ENCODE measurements at places on chromosomes 12 and 14.

- peak; percentile 74 for DNase-seq
Observed at GRCh38 chr14:103762541-103762940, 46.9 kb downstream of the ZFYVE21 start.

GRCh38 chr12:107165581-107165980, 72.2 kb upstream of the CRY1 start:
- DNase-seq: no peak

- no peak for DNase-seq
Observed at GRCh38 chr14:72651081-72651480, 242.8 kb downstream of the DPF3 start.

GRCh38 chr12:132471011-132471857, 18.7 kb upstream of the FBRSL1 start:
- peak; percentile 95 for DNase-seq

- no peak for DNase-seq
Observed at GRCh38 chr12:102479939-102480338, 424 bp downstream of the IGF1 start.

DNA sequence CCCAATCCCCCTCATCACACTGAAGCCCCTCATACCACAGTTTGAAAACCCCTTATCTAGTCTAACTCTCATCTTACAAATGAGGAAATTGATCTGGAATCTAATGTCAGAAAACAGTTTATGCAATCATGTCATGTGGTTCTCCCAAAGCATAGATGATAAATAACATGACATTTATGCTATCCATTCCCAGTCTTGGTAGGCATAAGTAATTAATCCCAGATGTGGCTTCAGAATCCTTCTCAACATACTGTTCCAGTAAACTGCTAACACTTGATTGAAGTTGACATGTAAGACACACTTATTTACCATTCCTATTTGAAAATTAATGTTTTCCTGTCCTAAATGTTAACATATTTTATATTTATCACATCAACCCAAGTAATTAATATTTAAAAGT, 168.7 kb downstream of the GALC start:
- DNase-seq: no peak

DNA sequence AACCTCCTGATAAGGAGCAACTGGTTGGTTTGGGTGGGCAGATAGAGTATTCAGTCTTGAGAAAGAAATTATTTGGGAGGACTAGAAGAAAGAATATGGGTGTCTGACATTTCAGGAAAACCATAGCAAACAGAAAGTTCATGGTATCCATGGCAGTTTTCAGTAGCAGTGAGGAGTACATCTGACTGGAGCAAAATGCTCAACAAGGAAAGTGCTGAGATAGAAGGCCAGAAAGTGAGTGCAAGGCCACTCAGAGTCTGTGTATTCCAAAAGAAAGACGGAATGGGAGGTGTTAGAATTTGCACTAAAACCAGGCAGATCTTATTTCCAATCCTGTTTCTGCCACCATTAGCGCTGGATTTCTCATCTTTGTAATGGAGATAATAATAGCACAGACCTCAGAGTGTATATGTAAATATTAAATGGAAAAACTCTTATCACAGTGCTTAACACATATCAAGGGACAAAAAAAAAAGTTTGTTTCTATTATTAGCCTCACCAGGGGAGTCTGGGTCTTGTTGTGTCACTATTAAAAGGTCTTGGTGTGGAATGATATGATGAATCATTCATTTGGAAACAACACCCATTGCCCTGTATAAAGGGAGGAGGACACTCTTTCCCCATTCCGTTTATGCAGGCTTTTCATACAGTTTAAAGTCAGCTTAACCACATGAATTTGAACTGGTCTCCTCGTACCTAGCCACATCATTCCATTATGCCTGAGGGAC, 349.8 kb downstream of the IPO8 start:
- DNase-seq: no peak

DNA sequence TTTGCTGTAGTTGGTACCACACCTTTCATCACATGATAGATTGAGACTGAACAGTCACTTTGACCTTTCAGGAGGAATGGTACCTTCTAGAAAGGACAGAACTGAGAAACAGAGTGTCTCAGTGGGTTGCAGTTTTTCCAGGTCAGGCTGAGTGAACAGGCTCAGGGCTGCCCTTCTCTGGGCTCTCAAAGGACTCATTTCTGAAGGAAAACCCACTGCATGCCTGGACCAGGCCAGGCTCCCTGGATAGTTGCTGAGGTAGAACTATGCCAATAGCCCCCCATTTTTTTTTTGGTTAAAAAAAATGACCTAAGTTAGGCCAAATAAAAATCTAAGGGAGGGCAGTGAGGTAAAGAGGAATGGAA, 148.1 kb upstream of the EGLN3 start:
- no peak for DNase-seq

GRCh38 chr12:122902854-122903692, 7.1 kb upstream of the VPS37B start:
- DNase-seq: no peak
